ENCODE measurements at places on chromosomes 5 and 9.

DNA sequence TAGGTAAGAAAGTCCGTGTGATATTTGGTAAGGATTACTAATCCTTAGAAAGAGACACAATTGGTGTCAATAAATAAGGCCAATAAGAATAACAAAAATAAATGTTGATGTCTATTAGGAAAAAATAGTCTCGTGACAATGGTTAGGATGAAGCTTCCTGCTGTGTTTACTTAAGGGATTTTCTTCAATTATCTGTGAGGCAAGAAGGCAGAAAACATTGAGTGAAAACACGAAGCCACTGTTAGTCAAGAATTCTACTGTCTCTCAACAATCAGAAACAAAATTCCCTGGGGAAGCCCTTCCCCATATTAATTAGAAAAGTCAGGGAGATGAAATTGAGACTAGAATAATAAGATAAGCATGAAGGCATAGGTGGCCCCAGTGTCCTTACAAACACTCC is 149.0 kb downstream of the SYK start:
- no peak for DNase-seq

DNA sequence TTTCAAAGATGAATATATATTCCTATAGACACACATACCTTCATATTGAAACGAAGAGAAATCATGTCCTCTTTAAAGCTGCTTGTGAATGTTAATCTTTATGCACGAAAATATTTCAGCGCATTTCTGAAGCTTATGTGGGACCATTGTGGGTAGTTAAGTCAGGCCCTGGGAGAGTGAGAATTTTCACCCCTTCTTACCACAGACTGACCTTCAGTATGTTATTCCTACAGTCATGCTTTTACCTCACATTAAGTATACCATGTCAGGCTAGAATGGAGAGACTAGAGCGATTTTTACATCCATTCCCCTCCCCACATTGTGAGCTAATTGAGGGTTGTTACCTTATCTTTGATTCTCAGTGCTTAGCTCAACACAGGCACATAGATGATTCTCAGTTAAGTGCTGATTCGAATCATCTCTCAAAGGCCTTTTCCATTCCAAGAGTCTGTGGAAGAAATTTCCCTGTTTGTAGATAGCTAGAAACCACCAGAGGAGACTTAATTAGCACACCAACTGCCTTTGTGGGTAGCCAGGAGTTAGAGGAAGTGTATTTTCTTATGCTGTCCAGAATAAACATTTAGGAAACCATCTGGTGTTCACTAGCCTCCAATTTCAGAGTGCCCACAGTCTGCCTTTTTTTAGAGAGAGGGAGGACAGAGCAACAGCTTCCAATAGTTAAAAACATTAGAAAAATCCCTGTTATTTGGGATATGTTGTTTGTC is 110.5 kb downstream of the MEGF10 start:
- DNase-seq: no peak

- DNase-seq: no peak
These were observed 20.0 kb downstream of the PIP5K1B start for GRCh38 chr9:68725070-68725469.

GRCh38 chr5:34047774-34048572 is 5.0 kb upstream of the C1QTNF3 start:
- no peak for DNase-seq

DNA sequence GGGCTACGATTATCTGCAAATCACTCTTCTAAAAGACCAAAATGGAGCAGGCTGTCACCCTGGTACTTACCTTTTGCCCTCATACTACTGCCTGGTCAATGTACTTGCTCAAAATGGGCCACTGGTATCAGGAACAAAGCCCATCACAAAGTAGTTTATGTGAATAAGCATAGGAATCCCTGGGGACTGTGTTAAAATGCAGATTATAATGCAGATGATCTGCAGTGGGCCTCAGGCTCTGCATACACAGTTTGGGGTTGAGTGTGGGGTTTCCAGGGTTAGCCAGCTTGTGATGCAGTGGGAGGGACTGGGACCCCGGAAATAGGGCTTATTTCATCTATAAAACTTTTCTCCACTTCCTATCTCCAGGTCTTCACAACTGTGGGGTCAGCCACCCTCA is 173.1 kb downstream of the HSD17B3 start:
- DNase-seq: no peak

DNA sequence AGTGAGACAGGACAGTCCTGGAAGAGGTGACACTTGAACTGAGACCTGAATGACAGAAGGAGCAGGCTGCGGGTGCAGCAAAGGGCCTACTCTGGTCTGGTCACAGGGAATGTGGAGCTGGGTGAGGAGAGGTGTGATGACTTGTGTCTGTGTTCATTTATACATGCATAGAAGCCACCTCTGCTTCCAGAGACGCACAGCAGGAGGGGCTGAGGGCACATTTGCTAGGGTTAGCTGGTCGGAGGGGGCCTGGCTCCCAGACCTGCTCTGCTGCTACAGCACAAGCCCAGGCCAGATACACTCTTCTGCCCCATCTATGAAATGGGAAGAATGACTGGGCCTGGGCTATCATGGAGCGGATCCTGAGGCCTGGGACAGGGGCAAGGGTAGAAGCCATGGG is 15.6 kb downstream of the UNC5A start:
- DNase-seq: no peak

GRCh38 chr5:112762113-112762810 is 24.6 kb downstream of the APC start:
- no peak for DNase-seq

DNA sequence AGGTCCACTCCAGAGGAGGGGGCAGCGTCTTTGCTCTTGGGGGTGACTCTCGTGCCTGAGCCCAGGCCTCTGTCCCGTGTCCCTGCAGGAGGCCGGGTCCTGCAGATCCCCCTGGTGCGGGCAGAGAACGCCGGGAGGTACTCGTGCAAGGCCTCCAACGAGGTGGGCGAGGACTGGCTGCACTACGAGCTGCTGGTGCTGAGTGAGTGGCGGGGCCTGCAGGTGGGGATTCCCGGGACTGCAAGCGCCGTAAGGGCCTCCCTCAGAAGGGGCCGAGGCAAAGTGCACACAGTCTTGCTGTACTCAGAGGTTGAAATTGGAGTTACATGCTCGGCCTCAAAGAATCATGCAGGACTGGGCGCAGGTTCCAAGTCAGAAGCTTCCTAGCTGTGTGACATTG is 62.7 kb upstream of the ASS1 start:
- DNase-seq: no peak

- DNase-seq: no peak
These were observed 62.2 kb downstream of the IPPK start for GRCh38 chr9:92607773-92608172.

GRCh38 chr9:27124151-27124550 is 15.1 kb downstream of the TEK start:
- no peak for DNase-seq

DNA sequence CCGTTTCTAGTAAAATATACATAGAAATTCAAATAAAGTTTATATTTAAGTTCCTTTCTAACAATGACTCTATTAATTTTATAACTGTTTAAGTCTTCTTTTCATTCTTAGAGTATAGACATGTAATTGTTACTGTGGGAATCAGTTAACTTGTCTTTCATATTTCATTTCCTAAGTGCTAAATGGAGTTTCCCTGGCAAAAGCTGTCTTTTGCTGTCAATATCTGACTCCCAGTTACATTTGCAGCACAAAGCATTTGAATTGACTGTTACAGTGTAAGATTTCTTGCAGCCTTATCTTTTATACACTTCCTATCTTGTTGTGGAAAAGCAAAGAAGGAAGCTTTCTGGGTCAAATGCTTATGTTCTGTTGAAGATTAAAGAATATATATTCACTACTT is 1026.3 kb downstream of the CDH9 start:
- no peak for DNase-seq

DNA sequence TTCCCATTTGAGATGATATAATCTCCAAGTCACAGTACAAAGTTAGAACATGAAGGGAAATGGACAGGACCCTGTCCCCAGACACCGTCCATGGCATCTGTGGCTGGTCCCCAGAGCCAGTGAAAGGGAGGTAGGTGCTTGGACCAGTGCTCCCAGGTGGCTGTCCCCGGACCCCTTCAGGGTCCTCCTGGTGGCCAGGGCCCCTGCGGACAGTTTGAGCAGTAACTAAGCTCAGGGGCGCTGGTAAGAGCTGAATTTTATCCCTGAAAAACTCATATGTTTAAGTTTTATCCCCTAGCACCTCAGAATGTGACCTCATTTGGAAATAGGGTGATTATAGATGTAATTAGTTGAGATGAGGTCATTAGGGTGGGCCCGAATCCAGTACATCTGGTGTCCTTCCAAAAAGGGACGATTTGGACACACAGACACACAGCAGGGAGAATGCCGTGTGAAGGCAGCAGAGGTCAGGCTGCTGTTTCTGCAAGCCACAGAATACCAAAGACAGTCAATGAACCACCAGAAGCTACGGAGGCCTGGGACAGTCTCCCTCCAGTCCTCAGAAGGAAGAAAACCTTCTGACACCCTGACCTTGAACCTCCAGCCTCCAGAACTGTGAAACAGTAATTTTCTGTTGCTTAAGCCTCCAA is 185.0 kb downstream of the ATPSCKMT start:
- DNase-seq: no peak

DNA sequence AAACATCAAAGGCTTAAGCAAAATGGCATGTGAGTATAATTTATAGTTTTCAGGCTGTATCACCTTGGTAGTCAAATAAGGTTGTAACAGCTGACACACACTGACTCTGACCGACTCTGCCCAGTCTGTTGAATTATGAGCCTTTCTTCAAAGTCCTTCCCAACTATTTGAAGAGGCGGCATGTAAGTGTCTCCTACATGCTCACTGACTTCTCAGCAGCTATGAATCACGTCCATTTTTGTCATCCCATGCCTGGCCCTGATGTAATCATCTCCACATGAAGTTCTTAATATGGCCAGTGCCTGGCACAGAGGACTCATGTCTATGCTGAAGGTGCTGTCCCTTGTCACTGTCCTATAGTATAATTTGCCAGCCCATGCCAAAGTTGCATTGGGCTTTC is 5.1 kb upstream of the PTBP3 start:
- DNase-seq: no peak

DNA sequence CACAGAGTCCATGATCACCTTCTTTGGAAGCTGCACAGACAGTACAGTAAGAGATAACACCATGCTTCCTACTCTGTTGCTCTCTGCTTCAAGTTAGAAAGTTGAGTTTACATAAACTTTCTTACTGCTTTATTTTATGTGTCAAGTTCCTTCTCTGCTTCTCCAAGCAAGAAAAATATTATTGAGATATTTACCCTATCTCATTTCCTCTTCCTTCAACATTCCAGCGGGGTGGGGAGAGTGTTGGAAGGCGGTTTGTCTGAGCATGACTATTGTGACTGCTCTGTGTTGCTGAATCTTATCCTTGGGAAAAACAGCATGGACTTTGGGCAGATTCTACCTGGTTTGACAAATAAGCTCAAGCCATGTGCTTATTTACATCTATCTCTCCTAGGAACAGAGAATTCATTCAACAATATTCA is 66.9 kb upstream of the EPB41L4A start:
- no peak for DNase-seq

DNA sequence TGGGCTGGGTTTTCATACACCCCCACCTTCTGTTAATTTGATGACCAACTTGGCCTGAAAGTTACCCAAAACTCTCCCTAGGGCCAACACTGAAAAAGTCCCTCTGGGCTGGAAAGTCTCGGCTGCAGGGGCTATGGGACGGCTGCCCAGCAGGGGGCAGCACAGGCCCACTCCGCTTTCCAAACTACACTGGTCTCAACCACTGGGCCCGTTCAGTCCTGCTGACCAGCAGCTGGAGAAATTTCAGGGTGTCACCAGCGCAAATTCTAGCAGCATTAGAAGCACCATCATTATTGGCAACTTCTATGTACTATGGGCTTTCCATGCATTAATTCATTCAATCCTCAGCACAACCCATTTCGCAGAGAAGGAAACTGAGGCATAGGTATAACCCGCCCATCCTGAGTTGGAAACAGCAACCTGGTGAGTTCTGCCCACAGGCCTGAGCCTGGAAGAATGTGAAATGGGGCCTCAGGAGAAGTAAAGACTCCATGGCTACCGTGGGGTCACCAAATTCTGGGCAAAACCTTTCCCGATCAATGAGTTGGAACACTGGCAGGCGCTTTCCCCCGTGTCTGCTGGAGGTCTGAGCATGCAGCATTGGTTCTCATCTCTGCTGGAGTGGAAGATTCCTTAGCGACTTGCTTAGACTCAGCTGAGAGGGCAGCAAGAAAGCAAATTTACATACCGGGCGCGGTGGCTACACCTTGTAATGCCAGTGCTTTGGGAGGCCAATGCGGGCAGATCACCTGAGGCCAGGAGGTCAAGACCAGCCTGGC is 9.7 kb downstream of the ORM2 start:
- peak; percentile 42 for DNase-seq

- no peak for DNase-seq
These were observed 232.7 kb downstream of the RFK start for GRCh38 chr9:76161541-76161940.

GRCh38 chr5:144481861-144482260 is 311.2 kb downstream of the KCTD16 start:
- DNase-seq: no peak

DNA sequence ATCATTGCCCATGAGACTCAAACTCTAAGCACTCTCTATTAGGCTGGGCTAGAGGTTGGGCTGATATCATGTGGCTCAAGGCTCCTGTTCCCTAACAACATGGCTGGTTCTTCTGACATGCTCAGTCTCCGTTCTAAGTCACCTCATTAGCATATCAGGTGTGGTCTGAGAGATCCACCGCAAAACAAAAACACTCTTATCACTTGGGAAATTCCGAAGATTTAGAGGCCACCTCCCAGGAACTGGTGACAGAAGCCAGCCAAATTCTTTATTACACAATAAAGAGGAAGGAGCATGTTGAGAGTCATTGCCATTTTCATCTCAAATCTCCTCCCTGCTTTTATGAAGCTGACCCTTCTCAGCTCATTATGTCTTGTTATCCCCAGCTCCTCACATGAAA is 107.6 kb downstream of the MSX2 start:
- no peak for DNase-seq

DNA sequence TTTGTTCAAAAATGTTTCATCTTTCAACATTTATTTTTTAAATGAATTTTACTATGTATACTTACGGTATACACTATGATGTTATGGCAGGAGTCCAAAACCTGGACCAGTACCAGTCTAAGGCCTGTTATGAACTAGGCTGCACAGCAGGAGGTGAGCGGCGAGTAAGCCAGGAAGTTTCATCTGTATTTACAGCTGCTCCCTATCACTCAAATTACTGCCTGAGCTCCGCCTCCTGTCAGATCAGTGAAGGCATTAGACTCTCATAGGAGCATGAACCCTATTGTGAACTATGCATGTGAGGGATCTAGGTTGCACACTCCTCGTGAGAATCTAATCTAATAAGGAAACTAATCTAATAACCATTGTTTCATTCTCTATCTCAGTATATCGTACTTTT is 715.5 kb upstream of the PTPRD start:
- DNase-seq: no peak

GRCh38 chr9:94632737-94633136 is 6.6 kb downstream of the FBP1 start:
- DNase-seq: no peak

GRCh38 chr5:153598099-153598498 is 107.6 kb downstream of the GRIA1 start:
- no peak for DNase-seq

All from activated CD4-positive, alpha-beta T cell treated with anti-CD3 and anti-CD28 coated beads, Interleukin-2, amount 50 U/mL, for 24 hours (primary cell).